Progenitor cell of endocrine pancreas (in vitro differentiated cells): ENCODE measurements at places on chromosomes 6 and 20.

DNA sequence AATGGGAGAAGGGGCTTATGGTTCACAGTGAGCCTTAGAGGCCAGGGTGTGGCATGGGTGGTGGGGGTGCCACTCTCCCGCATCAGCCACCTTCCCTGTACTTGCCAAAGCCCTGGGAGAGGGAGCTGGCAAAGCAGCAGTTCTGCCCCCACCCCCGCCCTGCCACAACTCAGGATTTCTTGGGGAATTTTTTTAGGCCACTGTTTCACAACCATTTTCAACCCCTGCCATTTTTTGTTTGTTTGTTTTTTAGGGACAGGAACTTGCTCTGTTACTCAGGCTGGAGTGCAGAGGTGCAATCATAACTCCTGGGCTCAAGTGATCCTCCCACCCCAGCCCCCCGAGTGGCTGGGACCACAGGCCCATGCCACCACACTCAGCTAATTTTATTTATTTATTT is 22.4 kb upstream of the TM9SF4 start:
- no peak for DNase-seq

GRCh38 chr6:117306227-117306790 is 41.0 kb downstream of the VGLL2 start:
- no peak for DNase-seq

- no peak for DNase-seq
Observed at GRCh38 chr20:33290852-33291251, 7.8 kb downstream of the BPIFB1 start.

- DNase-seq: no peak
Observed at GRCh38 chr6:154403788-154404187, 47.2 kb upstream of the IPCEF1 start.

DNA sequence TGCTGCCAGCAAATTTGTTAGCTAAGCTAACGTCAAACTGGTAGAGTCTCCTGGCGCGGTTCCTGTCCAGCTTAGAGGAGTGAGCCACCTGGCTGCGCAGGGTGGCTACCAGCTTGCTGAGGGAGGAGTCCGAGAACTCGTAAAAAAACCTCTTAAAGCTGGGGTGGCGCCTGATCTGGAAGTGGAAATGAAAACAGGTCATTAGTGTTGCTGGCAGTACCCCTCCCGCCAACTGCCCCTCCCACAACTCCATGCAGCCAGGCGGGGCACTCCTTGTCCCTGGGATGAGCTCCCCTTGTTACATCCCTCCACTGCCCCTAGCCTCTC is 17.3 kb downstream of the BNIP5 start:
- DNase-seq: no peak

DNA sequence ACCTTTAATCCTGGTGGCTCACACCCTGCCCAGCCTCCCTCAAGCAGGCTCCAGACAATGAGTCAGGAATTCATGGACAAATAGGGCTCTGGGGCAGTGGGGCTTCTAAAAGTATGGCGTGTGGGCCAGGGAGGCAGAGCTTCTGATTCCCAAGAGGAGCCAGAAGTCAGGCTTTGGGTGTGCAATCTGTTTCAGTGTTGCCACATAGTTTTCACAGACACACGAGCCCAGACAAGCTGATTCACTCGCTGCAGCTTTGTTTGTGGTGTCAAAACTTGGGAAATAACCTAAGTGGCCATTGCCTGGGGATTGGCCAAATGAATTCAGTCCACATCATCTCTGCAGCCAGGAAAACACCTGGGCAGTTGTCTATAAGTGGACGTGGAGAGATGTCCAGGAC is 9.2 kb downstream of the PEDS1 start:
- no peak for DNase-seq
